Fibroblast of villous mesenchyme (primary cell): ENCODE measurements at places on chromosomes 2 and 18. TPM values are rescaled to one million over a fixed set of nuclear protein-coding genes. Genes with fewer than 3 reads are reported as not detected.

- no peak for DNase-seq
Observed at GRCh38 chr2:119116411-119117295, 41.9 kb downstream of the C1QL2 start.

GRCh38 chr2:150548527-150548926, 61.1 kb upstream of the RND3 start:
- peak; percentile 44 for DNase-seq

GRCh38 chr2:27527182-27527581, 30.5 kb downstream of the GCKR start:
- no peak for DNase-seq

- DNase-seq: peak; percentile 45
Observed at GRCh38 chr18:2846636-2847316, at the start of gene EMILIN2. Gene EMILIN2 (plus strand): TSS chr18:2847006. CDS start chr18:2847189, 183 bp downstream.

DNA sequence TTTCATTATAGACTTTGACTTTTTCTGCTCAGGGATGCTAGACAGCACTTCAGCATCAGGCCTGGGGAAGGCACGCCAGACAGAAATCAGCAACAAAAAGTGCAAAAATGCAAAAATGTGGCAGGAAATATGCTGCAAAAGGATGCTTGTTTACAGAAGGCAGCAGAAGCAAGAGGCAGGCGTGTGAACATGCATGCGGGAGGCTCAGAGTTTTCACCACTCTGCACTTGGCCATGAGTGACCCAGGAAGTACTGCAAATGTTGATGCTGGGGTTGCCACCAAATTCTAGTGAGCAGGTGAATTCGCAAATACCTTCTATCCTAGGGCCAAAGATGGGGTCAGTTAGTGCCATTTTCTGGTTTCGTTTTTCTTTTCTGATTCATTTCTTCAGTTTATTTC, 55.5 kb upstream of the ALKAL2 start:
- DNase-seq: no peak

DNA sequence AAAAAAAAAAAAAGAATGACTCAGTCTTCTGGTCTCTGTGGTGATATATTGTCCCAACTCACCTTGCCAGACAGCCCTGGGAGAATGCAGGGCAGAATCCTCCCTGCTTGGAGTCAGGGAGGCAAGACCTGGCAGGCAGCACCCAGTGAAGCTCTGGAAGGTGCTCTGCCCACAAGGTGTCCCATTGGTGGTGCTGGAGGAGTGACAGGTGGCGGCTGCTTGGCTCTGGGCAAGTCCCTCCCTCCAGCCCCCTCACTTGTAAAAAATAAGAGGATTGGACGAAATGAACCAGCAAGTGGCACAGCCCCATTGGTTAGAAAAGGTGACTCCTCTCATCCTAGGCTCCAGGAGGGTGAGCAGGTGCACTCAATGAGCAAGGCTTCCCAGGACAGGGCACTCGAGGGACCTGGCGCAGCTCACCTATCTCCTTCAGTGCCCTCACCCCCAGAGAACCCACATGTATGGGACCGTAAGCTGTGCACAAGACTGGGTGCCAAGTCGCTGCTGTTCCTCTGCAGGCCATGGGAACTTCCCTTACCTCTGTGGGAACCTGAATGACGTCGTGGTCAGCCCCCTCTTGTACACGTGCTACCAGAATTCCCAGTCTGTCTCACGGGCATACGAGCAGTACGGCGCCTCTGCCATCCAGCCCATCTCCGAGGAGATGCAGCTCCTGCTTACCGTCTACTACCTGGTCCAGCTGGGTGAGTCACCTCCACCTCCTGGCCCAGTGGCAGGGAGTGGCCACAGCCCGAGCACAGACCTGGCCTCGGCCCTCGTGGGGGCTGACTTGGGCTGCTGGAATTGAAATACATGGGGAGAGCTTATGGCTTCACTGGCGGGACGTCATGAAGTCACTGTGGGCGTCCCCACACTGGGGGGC, 54.6 kb downstream of the GREB1 start:
- no peak for DNase-seq

DNA sequence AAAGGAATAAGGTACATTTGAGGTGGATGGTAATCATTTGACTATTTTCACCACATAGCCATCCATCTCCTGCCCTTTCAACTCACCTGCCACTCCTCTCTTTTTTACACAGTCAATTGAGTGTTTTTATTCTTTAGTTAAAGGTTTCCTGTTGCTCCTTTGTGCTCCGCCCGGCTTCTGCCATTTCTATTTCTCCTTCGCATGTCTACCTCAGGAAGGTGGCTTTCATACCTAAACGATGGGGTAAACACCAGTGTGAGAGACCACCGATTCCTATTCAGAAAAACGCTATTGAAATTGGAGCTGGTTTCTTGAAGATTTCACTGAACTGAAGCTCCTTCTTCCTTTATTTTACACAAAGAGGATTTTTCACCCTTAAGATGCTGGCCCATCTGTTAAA, 1628.0 kb upstream of the PIK3C3 start:
- DNase-seq: no peak

DNA sequence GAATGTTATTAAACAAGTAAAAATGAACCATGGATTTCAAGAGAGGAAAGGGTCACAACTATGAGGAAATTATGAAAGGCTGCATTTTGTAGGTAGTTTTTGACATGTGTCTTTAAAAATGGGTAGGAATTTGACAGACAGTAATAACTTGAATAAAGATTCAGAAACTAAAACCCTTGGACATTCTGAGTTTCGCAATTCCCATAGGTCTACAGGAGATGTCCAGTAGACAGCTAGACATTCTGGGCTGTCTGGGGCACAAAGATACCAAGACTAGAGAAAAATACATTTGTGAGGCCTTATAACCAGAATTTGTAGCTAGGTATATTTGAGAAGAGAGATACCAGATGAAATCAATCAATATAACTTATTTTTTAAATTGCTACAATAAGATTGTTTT, 42.3 kb downstream of the DNAJC10 start:
- no peak for DNase-seq

GRCh38 chr2:164766216-164766953, 75.2 kb downstream of the COBLL1 start:
- no peak for DNase-seq

DNA sequence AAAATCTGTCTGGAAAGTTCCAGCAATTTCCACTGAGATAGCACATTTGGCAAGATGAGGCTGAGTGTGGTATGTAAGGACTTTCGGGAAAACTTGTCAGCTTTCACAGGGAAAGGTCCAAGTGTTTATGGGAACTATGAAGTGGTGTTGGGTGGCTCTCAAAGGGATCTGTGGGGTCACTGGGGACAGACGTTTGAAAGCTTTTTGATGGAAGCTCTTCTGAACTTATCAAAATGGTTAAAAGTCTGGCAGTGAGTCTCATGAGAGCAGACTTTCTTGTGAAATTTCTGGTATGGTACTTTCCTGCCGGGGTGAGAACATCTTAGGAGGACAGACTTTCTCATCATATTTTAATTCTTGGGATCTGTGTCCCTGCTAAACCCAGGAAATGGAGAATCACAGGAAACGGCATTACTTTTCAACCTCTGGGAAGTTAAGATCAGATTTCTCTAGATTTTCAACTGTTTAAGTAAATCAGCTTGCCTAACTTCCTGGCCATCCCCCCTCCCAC, 546.3 kb upstream of the ZEB2 start:
- peak; percentile 52 for DNase-seq

DNA sequence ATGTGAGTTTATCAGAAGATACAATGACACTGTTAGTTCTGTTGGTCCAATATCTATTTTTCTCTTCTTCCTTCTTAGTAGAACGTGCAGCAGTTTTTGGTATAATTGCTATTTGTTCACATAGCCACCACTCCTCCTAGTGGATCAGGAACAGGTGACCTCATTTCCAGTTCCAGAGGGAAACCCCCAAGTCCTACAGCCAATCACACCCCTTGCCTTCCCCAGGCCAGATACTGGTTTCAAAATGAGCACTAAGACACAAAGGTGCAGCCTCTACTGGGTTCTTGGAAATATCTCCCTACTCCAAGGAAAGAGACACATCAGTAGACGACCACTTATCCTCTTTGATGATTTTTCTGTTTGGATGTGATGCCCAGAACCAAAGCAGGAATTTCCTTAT, 103.2 kb downstream of the TCF4 start:
- DNase-seq: no peak

- peak; percentile 98 for DNase-seq
Observed at GRCh38 chr2:237413777-237414661, at the start of gene COL6A3. Gene COL6A3 (minus strand): TSS chr2:237414164. CDS start chr2:237396817, 17,347 bp downstream.

GRCh38 chr2:200305797-200306195, 697 bp upstream of the SPATS2L start:
- peak; percentile 71 for DNase-seq

GRCh38 chr18:67043276-67043675, 439.4 kb upstream of the CDH19 start:
- no peak for DNase-seq

GRCh38 chr2:84017010-84017409, 442.1 kb downstream of the SUCLG1 start:
- DNase-seq: no peak

- no peak for DNase-seq
Observed at GRCh38 chr2:202120828-202121227, 47.8 kb downstream of the KIAA2012 start.

GRCh38 chr2:66561645-66562303, 126.8 kb downstream of the MEIS1 start:
- DNase-seq: no peak

- DNase-seq: no peak
Observed at GRCh38 chr2:7031547-7032245, 114.5 kb downstream of the RNF144A start.

- no peak for DNase-seq
Observed at GRCh38 chr2:67645280-67646138, 248.4 kb downstream of the ETAA1 start.

DNA sequence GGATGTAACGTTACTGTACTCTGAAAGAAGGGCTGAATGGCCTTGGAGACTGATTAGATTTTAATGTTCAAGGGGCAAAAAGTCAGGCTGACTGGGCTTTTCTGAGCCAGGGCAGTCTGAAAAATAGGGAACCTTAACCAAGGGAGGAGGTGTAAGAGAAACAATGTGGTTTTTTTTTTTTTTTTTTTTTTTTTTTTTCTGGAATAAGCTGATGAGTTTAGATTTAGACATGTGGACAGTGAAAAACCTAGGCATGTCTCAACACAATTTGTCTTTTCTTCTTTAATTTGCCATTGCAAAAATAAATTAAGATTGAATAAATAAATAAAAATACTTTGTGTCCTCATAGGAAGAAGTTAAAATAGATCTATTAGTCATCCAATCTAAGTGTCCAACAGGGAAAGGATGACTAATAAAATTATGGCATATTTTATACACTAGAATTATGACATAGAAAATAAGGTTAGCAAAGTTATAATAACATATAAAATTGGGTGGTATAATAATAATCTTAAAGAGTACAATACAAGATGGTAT, 237.6 kb upstream of the TRIB2 start:
- no peak for DNase-seq

PRKAG3 gene
- not detected in 2 replicates for total RNA-seq

TXNDC2 gene
- under 0.01 TPM in 1 of 2 replicates, not detected in the other for total RNA-seq

CELF4 gene
- total RNA-seq: not detected in 2 replicates

MERTK gene
- under 0.01 TPM in 2 replicates for total RNA-seq
